SJCRH30 (cell line): ENCODE measurements at places on chromosomes 4 and X.

- no peaks in the 10 kb centered on the region for H3K4me1 ChIP-seq
- no peaks in the 10 kb centered on the region for H3K36me3 ChIP-seq
- no peak for DNase-seq
- H3K27ac ChIP-seq: no peak overlapping the region
Measured at GRCh38 chrX:53795576-53795975, 109.1 kb upstream of the HUWE1 start.

DNA sequence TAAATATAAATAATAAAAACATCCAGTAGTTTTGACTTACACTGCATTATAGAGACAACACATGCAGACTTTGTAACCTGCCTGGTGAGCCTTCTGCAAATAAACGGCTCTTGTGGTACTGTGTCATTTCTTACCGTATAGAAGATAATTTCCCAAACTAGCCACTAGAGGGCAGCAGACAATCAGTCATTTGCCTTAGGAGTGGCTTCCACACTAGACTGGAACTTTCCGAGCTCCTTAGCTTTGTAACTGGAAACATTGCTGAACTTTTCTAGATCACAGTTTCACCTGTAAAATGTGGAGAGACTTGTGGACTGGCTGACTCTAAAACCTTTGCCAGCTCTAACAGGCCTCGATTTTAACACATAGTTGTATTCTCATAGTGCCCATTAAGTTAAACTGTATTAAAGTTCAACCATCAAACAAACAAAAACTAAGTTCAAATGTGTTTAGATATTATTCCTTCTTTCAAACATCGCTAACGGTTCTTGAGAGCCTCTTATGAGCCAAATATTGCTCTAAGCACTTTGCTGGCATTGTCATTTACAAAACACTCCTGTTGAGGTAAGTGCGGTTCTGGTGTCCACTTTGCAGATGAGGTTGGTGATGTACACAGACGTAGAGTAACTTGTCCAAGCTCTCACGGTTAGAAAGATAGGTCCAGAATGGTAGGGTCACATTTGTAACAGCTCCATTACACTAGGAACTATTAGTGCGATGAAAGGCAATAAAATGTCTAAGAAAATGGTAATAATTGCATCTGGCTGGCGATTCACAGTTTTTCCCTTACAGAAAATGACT, 345.5 kb downstream of the ANK2 start:
- no peaks in the 10 kb centered on the region for H3K36me3 ChIP-seq
- H3K27ac ChIP-seq: no peak overlapping the region
- no peaks in the 10 kb centered on the region for H3K27me3 ChIP-seq
- no peak overlapping the region for H3K4me3 ChIP-seq

GRCh38 chrX:9983441-9983840, 16.3 kb downstream of the CLDN34 start:
- no peaks in the 10 kb centered on the region for H3K4me1 ChIP-seq
- H3K27ac ChIP-seq: no peak overlapping the region
- H3K4me3 ChIP-seq: no peak overlapping the region
- no peaks in the 10 kb centered on the region for H3K27me3 ChIP-seq
- no peaks in the 10 kb centered on the region for H3K36me3 ChIP-seq

- H3K4me3 ChIP-seq: no peak overlapping the region
- no peaks in the 10 kb centered on the region for H3K36me3 ChIP-seq
- DNase-seq: no peak
- H3K27me3 ChIP-seq: no peaks in the 10 kb centered on the region; the same call in 1 of the 2 replicates
- H3K4me1 ChIP-seq: no peaks in the 10 kb centered on the region
- H3K27ac ChIP-seq: no peak overlapping the region
Measured at GRCh38 chr4:94882756-94883155, 125.0 kb downstream of the BMPR1B start.

- no peaks in the 10 kb centered on the region for H3K27me3 ChIP-seq
- no peaks in the 10 kb centered on the region for H3K4me1 ChIP-seq
- no peak overlapping the region for H3K4me3 ChIP-seq
- H3K36me3 ChIP-seq: no peaks in the 10 kb centered on the region
- DNase-seq: no peak
Measured at GRCh38 chr4:70583952-70584834, 7.9 kb upstream of the AMBN start.

DNA sequence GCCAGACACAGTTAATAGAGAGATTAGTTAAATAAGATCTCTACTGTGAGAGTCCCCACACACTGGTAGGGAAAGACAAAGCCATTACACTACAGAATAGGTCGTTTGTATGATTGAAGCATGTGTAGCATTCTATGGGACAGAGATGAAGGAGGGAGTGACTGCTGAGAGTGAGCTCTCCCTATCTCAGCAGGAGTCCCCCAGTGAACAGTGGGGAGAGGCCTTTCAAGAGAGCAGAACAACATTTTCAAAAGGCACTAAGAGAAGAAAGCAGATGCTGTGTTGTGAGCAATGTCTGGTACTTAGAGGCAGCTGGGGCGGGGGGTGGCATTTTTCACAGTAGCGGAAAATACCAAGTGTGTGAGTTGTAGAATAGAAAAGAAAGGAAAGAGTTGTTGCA, 413.6 kb downstream of the AFF2 start:
- no peaks in the 10 kb centered on the region for H3K27me3 ChIP-seq
- H3K4me1 ChIP-seq: no peaks in the 10 kb centered on the region
- H3K4me3 ChIP-seq: no peak overlapping the region
- DNase-seq: no peak

DNA sequence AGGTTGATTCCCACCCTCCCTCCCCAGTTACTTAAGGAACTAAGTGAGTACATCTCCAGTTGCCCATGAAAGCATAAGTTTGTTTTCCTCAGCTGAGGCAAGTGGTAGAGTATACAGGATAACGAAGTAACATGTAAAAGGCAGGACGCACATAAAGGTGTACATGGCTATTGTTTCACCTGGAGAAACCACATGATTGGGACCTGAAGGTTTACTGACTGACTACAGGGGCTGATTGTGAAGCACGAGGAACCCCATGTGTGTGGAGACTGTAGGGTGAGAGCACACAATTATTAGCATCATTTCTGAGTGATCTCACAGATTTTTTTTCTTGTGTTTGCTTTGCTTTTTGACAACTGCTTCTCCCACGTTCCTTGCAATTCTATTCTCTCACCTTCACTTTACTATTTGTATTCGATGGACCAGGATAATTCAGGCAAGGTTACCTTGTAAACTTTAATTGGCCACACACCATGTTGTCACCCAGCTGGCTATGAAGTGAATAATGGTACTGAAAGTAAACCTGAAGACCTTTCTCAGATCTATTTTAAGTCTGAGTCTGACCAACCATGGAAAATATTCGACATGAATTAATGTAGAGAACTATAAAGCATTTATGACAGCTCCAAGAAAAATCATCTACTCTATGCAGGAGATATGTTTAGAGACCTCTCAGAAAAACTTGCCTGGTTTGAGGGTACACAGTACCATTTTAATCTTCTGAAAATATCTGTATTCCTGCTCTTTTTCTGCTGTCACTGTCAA, 102.5 kb upstream of the MYOZ2 start:
- peaks cover 13% of the 10 kb centered on the region for H3K36me3 ChIP-seq
- H3K4me1 ChIP-seq: peaks cover 26% of the 10 kb centered on the region
- no peaks in the 10 kb centered on the region for H3K27me3 ChIP-seq
- peak overlapping the region; percentile 42 for H3K27ac ChIP-seq
- no peak overlapping the region for H3K4me3 ChIP-seq

- H3K4me1 ChIP-seq: no peaks in the 10 kb centered on the region
- no peaks in the 10 kb centered on the region for H3K27me3 ChIP-seq
- H3K36me3 ChIP-seq: no peaks in the 10 kb centered on the region
Measured at GRCh38 chrX:65480960-65481359, 53.6 kb downstream of the LAS1L start.

DNA sequence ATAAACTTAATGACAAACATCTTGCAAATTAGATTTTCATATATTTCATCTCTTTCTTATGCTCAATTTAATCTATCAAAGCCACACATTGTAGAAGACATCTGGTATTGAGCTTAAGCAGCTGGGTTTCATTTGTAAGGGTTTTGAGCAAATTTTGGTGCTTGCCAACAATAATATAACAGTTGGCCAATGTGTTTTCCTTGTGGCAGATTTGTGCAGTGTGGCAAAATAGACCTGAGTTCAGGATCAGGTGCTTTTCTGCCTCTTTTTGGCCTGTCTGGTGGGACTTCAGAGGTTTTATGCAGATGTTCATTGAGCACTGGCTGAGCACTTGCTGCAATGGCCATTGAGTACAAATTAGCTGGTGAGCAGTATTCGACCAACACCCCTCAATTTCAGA, 301.9 kb downstream of the BMPR1B start:
- H3K36me3 ChIP-seq: no peaks in the 10 kb centered on the region
- no peak overlapping the region for H3K27ac ChIP-seq
- peak; percentile 32 for DNase-seq
- H3K4me3 ChIP-seq: no peak overlapping the region
- H3K27me3 ChIP-seq: no peaks in the 10 kb centered on the region

DNA sequence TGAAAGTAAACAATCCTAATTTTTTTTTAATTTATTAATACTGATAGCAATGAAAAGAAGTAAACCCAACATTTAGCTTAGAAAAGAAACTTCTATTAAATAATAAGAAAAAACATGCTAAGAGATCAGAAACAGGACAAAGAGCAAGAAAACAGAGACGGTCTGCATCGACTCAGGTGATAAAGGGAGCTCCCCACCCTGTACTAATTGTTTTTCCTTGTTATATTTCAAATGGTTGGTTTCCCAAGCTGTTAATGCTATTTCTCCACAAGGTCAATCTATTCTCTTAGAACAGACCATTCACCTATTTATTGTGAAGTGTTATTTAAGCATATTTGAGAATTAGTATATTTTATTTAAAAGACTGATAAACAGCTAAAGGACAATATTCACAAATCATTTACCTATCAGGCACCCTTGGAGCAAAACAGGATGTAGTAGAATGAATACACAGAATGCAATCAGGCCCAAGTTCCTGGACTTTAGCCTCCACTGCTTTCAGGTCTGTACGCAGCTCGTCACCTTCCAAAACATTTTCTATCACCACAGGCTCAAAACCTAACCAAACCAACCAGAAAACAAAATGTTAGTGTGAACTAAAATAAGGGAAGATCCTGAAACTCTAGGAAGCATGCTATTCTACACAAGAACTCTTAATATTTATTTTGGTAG, 5.5 kb downstream of the SEPSECS start:
- H3K27me3 ChIP-seq: no peaks in the 10 kb centered on the region
- no peak overlapping the region for H3K27ac ChIP-seq
- H3K4me3 ChIP-seq: no peak overlapping the region
- no peak for DNase-seq

DNA sequence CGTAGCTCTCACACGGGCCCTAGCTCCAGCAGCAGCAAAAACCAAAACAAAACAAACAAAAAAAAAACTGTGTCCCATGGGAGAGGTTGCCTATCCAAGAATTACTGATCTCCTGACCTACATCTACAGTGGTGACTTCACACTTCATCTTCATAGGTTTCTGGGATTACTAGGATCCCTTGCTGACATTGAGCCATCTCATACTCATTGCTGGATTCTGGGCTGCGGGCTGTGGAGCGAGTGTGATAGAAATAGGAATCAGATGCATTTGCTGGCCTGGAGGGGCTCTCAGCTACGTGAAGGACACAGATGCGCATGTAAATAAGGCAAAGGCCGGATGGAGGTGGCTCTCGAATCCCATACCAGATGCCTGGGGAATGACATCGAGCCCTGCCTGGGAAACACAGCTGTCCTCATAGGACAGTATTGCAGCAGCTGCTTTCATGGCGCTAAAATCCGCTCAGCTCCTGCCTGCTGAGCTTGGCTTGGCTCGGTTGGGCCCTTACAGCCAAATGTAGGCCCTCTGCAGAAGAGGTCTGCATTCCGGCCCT, 41.7 kb downstream of the CNGA2 start:
- H3K27me3 ChIP-seq: no peaks in the 10 kb centered on the region
- no peak overlapping the region for H3K4me3 ChIP-seq
- peaks cover 12% of the 10 kb centered on the region for H3K4me1 ChIP-seq
- DNase-seq: peak; percentile 85
- peak overlapping the region; percentile 78 for H3K27ac ChIP-seq

- no peaks in the 10 kb centered on the region for H3K4me1 ChIP-seq
- no peaks in the 10 kb centered on the region for H3K27me3 ChIP-seq
- no peak overlapping the region for H3K27ac ChIP-seq
- H3K36me3 ChIP-seq: no peaks in the 10 kb centered on the region
Measured at GRCh38 chrX:41785685-41786084, 61.7 kb downstream of the GPR82 start.

- H3K4me1 ChIP-seq: no peaks in the 10 kb centered on the region
- no peak overlapping the region for H3K4me3 ChIP-seq
- H3K36me3 ChIP-seq: no peaks in the 10 kb centered on the region
- DNase-seq: peak; percentile 31
- H3K27me3 ChIP-seq: no peaks in the 10 kb centered on the region
Measured at GRCh38 chr4:174365018-174365587, 81.4 kb downstream of the CEP44 start.

DNA sequence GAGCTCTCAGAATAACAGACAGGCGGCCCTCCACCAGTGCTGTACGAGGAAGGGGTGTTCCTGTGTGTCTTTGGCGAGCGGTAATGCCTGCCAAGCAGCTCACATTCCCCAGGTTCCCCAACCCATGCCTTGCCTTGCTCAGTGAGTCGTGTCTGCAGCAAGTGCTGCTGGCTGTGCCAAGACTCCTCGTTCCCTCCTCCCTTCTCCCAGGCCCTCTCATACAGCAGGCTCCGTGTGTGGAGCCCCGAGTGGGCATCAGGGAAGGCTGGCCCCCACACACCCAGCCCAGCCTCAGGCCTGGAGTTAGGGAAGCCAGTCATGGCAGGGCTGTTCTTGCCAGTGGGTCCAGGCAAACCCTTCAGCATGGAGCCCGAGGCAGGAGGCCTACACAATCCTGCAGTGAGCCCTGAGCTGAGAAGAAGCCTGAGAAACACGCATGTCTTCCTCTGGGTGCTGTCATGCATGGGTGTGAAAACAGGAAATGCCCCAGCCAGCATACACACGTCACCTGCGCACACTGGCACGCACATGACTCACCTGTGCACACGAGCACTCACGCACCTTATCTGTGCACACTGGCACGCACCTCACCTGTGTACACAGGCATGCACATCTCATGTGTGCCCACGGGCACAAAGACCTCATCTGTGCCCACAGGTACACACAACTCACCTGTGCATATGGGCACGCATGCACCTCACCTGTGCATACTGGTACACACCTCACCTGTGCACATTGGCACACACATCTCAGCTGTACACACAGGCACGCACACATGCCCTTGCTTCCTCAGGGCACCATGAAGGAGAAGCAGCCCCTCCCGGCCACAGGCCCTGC, 238.7 kb downstream of the DHRSX start:
- H3K4me3 ChIP-seq: no peak overlapping the region
- no peaks in the 10 kb centered on the region for H3K27me3 ChIP-seq
- no peak overlapping the region for H3K27ac ChIP-seq
- H3K36me3 ChIP-seq: no peaks in the 10 kb centered on the region

- no peak overlapping the region for H3K27ac ChIP-seq
- peaks cover 32% of the 10 kb centered on the region for H3K36me3 ChIP-seq
- DNase-seq: no peak
Measured at GRCh38 chr4:38684271-38684670, 20.3 kb downstream of the KLF3 start.
